ENCODE measurements at places on chromosomes 1 and 21.

DNA sequence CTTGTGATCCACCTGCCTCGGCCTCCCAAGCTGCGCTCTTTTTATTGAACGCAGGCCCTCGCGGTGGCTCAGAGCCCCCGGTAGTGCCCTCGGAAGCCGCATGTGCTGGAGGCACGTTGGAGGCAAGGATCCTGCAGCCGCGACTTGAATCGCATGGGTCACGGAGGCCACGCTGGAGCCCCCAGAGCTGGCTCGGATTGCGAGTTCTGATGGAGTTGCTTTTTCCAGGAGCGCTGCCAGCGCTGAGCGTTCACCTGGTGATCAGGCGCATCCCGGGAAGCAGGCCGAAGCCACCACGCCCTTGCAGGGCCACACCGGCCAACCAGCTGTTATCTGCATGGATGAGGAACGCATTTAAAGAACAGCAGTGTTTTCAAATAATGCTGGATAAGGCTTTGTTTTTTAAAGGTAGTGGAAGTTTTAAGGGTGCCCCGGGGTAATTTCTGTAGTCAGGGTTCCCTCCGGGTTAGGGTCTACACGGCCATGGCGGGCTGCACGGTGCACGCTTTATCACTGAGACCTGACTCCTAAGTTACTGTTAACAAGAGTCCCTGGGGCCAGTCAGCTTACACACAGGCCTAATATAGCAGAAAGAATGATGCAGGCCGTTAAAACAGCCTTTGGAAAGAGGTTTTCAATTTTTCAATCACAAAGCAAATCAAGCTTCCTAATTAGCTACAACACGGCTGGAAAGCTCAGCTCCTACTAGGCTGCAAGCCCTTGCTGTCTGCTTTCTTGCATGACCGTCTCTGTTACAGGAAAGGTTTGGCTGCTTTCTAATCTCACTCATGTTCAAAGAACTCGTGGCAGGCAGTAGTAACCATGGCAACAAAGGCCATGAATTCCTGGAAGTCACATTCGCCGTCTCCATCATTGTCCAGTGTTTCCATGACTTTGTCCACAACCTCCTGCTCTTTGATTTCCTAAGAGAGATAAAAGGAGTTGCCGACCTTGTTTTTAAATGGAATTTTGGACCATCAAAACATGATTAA lies 6.0 kb downstream of the S100B start:
- ATAC-seq: no peak

GRCh38 chr21:25215698-25216384 lies 391.4 kb downstream of the MRPL39 start:
- no peak for ATAC-seq

DNA sequence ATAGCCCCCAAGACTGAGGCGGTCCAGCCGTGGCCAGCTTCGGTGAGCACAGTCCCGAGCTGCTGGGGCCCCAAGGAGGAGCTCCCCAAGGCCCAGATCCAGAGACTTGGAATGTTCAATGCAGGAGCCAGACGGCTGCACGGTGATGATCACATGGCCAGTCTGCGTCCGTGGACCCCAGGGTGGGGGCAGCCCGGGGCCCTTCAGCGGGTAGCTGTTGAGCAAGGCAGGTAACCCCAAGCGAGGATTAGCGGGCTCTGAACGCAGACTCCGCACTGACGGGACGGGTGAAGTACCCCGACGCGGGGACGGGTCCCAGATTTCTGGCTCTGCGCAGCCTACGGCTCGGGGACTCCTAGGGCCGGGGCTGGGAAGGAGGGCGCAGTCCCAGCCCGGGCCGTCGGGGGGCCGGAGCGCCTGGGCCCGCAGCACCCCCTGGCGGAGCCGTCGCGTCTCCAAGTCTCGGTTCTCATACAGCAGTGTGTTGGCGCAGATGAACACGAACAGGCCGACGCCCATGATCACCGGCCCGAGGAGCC lies 2.7 kb downstream of the TMEM200B start:
- peak; percentile 71 for ATAC-seq

DNA sequence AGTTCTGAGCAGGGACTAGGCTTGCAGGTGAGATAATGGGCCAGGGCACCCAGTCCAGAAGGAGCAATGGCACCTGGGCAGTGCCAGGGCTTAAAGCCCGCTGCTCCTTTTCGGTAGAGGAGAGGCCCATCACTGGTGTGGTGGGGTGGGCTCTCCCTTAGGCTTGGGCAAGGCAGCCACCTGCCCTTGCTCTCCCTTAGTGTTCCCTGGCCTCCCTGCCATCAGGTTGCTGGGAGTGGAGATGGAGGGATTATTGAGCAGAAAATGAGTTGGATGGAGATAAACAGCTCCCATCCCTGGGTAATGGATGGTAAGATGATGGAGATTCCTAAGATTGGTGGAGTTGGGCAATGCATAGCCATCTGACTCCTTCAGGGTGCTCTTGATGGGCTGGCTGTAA lies 7.9 kb downstream of the MYOG start:
- ATAC-seq: no peak

GRCh38 chr1:160001440-160001839 lies 30.4 kb downstream of the PIGM start:
- no peak for ATAC-seq

DNA sequence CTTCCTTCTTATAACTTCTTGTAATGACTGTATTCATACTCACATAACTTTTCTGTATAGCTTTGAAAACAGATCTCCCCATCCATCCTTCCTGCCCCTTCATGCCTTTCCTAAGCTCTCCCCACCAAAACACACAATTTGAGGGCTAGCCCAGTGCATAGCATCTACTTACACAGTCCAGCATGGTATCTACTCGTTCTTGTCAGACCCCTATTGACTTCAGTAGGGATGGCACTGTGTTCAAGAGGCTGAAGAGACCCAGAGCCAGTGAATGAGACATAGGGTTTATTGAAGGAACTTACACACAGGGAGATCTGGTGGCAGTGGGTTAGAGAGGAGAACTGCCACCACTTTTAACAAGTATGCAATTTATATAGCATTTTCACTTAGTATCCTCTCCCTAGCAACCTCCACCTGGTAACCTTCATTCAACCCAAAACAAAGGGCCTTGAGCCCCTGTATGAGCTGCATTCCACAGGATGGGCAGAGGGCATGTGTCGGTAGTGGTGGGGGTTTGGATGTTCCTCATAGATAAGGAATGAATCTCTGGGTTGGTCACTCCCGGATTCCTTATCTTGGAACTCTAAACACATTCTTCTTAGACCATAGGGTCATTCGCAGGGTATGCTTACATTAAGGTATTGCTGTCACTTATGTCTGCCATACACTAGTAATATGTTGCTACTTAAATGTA lies 64.9 kb upstream of the GNG12 start:
- no peak for ATAC-seq

DNA sequence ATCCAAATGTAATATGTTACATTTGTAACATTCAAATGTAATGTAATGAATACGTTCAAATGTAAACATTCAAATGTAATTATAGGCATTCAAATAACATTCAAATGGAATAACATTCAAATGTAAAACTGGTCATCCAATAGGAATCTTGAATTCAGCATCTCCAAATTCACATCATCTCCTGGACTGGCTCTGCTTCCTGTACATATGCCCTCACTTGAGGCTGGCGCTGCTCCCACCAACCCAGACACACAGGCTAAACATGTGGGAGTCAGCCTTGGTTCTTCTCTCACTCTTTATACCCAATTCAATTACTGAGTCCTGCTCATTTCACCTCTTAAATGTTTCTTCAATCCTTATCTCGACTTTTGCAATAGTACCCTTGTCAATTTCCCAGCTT lies 6.9 kb downstream of the EBNA1BP2 start:
- no peak for ATAC-seq

DNA sequence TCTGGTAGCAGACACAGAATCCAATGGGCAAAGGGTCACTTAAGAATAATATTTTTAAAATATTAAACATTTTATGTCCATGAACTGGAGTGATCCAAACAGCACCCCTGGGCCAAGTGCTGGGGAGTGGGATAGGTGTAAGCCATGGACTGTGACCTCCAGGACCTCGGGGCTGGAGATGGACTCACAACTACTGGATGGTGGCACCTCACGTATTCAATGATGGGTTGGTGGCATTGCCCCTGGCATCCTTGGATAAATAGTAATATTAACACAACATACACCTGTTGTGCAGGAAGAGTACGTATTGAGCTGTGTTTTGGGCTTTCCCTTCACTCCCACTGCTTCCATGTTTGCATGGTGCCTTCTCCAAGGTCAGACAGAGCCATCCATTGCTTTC lies 39.3 kb upstream of the TENT5C start:
- ATAC-seq: no peak

GRCh38 chr1:164707868-164708331 lies 148.9 kb downstream of the PBX1 start:
- ATAC-seq: no peak

DNA sequence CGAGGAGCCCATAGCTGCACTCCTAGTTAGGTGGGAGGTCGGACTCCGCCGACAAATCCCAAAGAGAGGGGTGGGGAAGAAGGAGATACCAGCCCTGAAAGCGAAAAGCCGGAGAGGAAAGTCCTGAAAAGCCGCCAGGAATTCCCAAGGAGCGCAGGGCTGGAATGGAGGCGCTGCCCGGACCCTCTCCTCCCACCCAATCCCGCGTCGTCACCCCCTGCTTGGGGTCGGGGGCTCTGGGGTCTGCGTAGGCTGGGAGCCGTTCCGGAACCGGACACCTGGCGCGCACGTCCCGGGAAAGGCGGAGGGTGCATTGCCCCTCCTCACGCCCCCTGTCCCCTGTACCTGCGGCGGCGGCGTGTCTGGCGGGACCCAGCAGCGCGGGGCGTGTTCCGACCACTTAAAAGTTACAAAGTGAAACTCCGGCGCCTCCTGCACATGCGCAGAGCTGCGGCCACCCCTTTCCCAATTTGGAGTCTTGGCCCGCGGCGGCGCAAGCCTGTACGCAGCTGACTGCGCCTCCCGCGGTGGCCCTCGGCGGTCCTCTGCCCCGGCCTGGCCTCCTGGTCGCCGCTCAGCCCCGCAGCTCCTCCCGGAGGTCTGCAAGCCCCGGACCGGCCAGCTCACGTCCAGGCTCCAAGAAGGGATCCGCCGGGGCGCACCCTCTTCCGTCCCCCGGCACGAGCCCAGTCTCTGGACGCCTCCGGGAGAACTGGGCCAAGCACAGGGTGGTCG lies at the start of gene TMEM63A:
Gene TMEM63A, minus strand, starts transcription at position 422 of the 735 bp plus-strand sequence. CDS start 4,800 bp downstream, outside the sequence.
- ATAC-seq: peak; percentile 57

DNA sequence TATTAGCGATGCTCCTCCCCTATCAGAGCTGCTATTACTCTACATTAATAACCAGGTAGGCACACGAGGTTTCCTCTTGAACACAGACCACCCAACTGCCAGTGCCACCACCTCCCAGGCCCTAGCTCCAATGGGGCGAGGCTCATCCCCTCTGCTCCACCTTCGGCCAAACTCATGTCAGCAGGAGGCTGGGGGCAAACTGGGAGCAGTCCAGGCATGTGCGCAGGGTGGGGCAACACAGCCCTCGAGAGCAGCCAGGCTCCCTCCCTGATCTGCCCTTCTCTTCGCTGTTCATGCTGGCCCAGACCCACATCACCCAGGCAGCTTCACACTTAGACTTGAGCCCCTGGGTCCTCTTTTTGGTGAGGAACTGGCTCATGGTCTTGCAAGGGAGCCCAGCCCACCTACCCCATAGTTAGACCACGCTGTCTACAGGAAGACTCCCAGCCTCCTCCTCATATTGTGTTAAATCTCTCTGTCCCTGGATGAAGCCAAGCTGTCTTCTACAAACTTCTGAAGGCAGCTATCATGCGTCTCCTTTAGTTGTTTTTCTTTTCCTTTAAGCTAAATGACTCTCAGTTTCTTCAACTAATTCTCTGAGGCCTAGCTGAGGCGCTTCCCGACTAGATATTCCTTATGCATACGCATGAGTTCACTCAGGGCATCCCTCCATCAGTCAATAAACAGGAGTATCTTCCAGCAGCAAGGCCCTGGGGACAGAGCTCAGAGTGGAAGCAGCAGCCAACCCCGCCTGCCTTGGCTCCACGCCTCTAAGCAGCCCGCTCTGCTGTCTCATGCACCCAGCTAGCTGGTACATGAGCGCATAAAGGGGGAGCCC lies 12.0 kb downstream of the TMEM9 start:
- no peak for ATAC-seq

DNA sequence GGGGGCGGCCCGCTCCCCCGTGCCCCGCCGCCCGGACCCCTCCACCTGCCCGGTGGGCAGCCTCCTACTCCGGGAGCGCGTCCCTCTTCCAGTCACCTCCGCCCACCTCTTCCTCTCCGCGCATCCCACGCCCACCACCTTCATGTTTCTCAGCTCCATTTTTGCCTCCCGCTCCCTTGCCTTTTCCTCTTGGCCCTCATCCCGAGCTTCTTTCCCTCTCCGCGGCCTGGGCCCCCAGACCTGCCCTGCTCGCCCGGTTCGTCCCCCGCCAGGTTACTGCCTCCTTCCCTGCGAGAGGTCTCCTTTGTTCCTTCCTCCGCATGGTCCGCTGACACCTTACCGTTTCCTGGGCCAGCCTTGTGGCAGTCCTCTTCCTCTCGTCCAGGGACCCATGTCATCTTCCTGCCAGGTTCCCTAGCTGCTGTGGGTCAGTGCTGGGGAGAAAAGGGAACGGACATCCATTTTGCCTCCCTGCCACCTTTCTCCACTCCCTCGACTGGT lies 563 bp downstream of the QSOX1 start:
- peak; percentile 8 for ATAC-seq

- no peak for ATAC-seq
Measured at GRCh38 chr1:160952129-160952510, 2.5 kb downstream of the ITLN2 start.

DNA sequence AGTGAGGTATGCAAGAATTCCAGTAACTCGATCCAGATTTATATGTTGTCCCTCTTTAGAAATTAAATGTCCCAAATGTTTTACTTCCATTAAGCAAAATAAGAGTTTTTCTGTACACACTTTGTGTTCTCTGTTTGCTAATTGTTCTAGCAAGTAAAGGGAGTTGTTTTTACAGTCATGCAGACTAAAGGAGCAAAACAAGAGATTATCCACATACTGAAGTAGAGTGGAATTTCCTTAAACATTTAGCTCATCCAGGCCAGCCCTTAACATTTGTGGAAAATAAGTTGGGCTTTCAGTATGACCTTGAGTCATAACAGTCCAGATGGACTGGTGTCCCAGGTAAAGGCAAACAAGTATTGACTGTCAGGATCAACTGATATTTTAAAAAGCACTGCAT lies 44.1 kb upstream of the TINAGL1 start:
- no peak for ATAC-seq

DNA sequence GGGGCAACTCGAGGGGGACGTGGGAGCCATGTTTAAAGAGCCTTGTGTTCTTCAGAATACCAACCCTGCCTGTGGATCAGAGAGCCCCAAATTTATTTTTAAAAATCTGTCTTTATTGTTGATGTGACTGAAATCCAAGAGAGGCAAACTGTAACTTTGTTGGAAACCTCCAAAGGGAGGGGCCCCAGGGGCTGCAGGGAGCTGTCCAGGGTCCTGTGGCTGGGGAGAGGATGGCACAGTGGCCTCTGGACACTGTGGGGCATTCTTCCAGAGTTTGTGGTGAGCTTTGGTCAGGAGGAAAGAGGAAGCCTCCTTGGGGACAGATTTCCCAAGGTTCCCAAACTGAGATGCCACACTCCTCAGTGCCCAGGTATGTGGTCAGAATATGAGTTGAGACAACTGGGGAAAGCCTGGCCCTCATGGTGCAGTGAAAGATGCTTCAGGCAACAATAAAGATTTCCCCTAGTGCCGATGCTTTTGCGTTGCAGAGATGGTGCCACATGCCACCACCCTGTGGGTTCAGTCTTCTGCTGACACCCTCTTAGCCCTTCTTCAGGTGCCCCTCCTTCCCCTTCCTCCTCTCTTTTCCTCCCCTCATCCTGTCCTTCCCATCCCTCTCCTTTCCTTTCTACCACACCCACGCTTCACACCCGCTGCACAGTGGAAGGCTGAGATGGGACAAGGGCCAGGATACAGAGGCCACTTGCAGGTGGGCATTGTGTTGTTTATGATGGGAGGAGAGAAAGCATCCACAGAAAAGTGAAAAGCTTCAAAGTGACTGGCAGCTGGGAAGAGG lies 122.1 kb downstream of the UCK2 start:
- ATAC-seq: no peak
